ENCODE measurements at places on chromosomes 16 and 17.

- no peak for DNase-seq
These were observed 1.7 kb downstream of the RPRML start for GRCh38 chr17:46977348-46977747.

- DNase-seq, result no peak
These were observed 731 bp upstream of the MKS1 start for GRCh38 chr17:58219789-58220183.

- no peak for DNase-seq
These were observed 41.3 kb downstream of the LMF1 start for GRCh38 chr16:929227-930073.

GRCh38 chr17:6831661-6832263 lies at the start of gene TEKT1:
Gene TEKT1 (minus strand): TSS chr17:6831729. CDS start chr17:6830376, 1,353 bp downstream.
- peak; percentile 80 for DNase-seq

- peak; percentile 42 for DNase-seq
These were observed 787 bp downstream of the NT5C start for GRCh38 chr17:75130632-75131277.

DNA sequence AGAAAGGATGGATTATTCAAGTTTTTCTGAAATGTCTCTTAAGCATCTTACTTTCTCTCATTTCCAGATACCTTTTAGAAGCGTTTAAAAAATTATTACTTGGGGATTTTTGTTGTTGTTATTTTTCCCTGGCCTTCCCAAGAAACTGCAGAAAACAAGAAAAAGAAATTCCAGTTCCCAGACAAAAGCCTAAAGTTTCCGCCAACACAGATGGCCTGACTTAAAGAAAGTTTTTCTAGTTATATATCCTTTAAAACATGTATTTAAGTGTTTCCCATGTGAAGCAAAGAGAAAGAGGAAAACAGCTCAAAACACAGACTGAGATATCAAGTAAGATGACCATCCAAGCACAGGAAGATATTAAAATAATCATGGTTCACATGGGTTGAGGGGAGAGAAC lies 401.7 kb upstream of the MAF start:
- no peak for DNase-seq

- peak; percentile 15 for DNase-seq
These were observed 11.4 kb downstream of the CHST4 start for GRCh38 chr16:71537643-71538042.

DNA sequence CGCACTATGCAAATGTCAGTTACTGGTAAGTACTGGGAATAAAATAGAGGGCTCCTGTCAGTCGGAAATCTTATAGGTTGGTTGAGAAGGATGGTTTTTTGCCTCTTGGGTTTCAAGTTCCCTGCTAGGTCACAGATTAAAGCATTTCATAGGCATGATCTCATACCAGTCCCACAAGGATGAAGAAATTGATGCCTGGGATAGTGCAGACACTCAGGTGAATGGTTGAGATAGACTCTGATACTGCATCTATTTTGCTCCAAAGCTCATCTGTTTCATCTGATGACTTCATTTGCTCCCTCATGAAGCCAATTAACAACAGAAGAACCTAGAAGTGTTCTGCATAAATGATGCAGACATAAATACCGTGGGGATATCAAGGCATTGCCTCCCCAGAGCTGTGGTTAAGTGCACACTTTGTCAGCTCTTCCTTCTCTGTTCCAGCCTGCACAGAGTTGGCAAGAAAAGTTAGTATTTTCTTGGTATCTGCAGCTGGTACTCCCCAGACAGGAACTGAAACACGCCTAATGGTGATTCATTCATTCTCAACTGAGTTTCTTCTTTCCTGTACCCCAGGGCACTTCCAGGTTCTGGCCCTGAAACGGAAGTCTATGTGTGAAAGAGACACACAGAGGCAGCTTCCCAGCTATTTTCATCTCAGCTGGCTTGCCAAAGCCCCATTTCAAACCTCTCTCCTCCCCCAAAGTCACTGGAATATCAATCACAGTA lies 418.3 kb upstream of the SALL1 start:
- DNase-seq, result no peak

- no peak for DNase-seq
These were observed 158.4 kb downstream of the KCNJ2 start for GRCh38 chr17:70327723-70328122.

GRCh38 chr17:15194859-15195277 lies 70.3 kb downstream of the PMP22 start:
- DNase-seq, result no peak
